Stromal cell of bone marrow (primary cell): ENCODE measurements at places on chromosomes 7 and 10.

- DNase-seq: no peak
Measured at GRCh38 chr7:146424084-146424483, 307.5 kb downstream of the CNTNAP2 start.

- DNase-seq: peak; percentile 61
Measured at GRCh38 chr7:33868166-33868565, 37.2 kb upstream of the BMPER start.

GRCh38 chr10:76624470-76624869 lies 1013.1 kb downstream of the KCNMA1 start:
- no peak for DNase-seq

DNA sequence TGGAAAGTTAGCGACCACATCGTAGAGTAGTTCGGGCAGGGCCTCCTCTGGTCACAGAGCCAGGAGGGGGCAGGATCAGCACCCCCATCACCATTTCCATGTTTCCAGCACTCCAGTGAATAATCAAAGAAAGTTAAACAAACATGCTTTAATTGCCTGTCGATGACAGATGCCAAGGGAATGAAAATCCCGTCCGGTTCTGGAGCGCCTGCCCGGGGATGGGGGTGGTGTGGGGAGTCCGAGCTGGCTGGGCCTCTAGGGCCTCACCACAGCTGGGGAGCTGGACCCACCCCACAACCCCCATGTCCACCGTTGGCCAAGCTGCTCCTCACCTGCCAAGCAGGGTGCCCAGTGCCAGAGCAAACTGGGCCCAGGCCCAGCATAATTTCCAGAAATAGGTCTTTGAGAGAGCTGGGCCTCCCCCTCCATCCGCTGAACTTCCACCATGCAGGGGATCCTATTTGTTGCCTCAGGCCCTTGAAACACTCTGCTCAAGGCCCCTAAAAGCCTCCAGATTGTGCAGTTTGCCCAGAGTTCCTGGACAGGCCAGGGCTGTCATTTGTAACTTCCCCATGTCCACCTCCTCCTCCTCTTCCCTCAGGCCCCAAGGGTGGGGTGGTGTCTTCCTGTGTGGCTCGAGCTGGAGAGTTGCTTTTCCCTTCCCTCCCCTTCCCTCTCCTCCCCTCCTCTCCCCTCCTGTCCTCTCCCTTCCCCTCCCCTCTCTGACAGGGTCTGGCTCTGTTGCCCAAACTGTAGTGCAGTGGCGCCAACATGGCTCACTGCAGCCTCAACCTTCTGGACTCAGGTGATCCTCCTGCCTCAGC lies 101.0 kb downstream of the MYL10 start:
- no peak for DNase-seq

- DNase-seq: no peak
Measured at GRCh38 chr10:118500477-118501104, 94.9 kb downstream of the PRLHR start.

- no peak for DNase-seq
Measured at GRCh38 chr10:43674553-43675210, 26.0 kb upstream of the ZNF32 start.

GRCh38 chr7:27251652-27252590 lies 9.3 kb downstream of the EVX1 start:
- no peak for DNase-seq
